SK-N-SH (cell line): ENCODE measurements at places on chromosomes 3 and 15. TPM values are rescaled to one million over a fixed set of nuclear protein-coding genes. Genes with fewer than 3 reads are reported as not detected.

XIRP1 gene
- not detected in 2 replicates for polyA plus RNA-seq

CTXN2 gene
- 0.02 and 0.05 TPM in 2 replicates for polyA plus RNA-seq

ZNF619 gene
- 1.6 and 2.4 TPM in 2 replicates for polyA plus RNA-seq

TM4SF4 gene
- 0.08 and 0.10 TPM in 2 replicates for polyA plus RNA-seq

SPINT1 gene
- polyA plus RNA-seq, result 0.58 and 2.0 TPM in 2 replicates

GRAMD2A gene
- polyA plus RNA-seq, result 0.06 and 0.10 TPM in 2 replicates

TBC1D21 gene
- not detected in 2 replicates for polyA plus RNA-seq

FBXO45 gene
- 3.2 and 4.2 TPM in 2 replicates for polyA plus RNA-seq

SMCO1 gene
- polyA plus RNA-seq, result not detected in 2 replicates

DNA sequence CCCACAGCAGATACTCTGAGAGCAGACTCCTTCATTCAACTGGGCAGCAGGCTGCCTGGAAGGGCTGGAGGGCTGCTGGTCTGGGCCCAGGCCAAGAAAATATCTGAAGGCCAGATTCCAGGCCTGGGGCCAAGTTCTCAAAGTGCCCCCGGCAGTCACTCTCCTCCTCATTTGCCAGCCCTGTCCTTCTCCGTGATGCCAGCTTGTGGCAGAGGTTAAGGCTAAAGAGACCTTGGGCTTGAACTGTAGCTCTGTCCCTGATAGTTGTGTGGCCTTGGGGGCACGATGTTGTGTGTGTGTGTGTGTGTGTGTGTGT, 39.0 kb downstream of the FAM3D start:
- H3K4me1 ChIP-seq, result peaks cover 31% of the 10 kb centered on the region; the same call in 1 of the 2 replicates
- 0 out of 2 replicates have a peak overlapping the region, but pooled peaks have one; percentile 79 for H3K27ac ChIP-seq
- DNase-seq, result peak; percentile 53
- H3K36me3 ChIP-seq, result no peaks in the 10 kb centered on the region
- H3K27me3 ChIP-seq, result no peaks in the 10 kb centered on the region
- no peak overlapping the region for H3K4me3 ChIP-seq

DNA sequence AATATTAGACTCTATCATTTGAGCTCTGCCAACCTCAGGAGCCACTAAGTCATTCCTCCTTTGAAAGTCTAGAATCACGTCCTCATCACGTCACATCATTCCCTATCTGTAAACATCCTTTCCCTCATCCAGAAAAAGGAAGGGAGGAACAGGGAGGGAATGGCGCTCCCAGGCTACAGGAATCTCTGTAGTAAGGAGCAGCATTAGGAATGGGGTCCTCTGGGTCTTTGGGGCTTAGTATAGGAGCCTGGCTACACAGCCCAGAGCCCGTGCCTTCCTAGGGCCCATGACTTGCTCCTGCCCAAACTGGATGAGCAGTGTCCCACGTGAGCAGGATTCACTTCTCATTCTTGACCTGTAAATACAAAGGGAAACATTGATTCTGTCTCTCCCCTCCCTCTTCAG, 1.6 kb downstream of the TAGLN3 start:
- H3K27ac ChIP-seq, result peak overlapping the region; percentile 96
- peaks cover 12% of the 10 kb centered on the region; the same call in 1 of the 2 replicates for H3K4me1 ChIP-seq
- no peaks in the 10 kb centered on the region for H3K36me3 ChIP-seq
- H3K27me3 ChIP-seq, result no peaks in the 10 kb centered on the region
- DNase-seq, result peak; percentile 14

DNA sequence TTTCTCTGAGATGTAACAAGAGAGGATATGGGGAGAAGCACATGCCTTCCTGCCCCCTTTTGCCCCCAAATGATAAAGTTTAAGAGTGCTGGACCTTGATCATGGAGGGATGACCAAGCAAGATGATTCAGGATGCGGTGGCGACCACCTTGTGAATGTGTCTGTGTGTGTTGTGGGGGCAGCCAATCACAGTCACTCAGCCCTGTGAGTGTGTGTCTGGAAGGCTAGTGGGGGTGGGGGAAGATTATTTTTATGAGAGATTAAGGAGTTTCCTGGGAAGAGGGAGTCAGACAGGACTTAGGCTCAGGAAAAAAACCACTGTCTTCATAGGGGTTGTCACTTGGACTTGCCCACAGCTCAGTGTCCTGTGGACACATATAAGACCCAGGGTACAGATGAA, 57.8 kb upstream of the KY start:
- H3K27me3 ChIP-seq, result no peaks in the 10 kb centered on the region
- no peak for DNase-seq
- H3K27ac ChIP-seq, result peak overlapping the region; percentile 55; the same call in 1 of the 2 replicates
- H3K4me1 ChIP-seq, result peaks cover 23% of the 10 kb centered on the region

- H3K27me3 ChIP-seq, result no peaks in the 10 kb centered on the region
- peak overlapping the region; percentile 65 for H3K4me3 ChIP-seq
- H3K4me1 ChIP-seq, result no peaks in the 10 kb centered on the region
- DNase-seq, result peak; percentile 28
- no peak overlapping the region for H3K27ac ChIP-seq
These were observed 955 bp downstream of the CDCP1 start for GRCh38 chr3:45145223-45145622.

- H3K27me3 ChIP-seq, result no peaks in the 10 kb centered on the region
- no peak for DNase-seq
- H3K4me3 ChIP-seq, result no peak overlapping the region
These were observed 25.9 kb downstream of the PTPN23 start for GRCh38 chr3:47406762-47407149.

- DNase-seq, result peak; percentile 77
- H3K27me3 ChIP-seq, result no peaks in the 10 kb centered on the region
- no peaks in the 10 kb centered on the region for H3K36me3 ChIP-seq
- no peak overlapping the region for H3K27ac ChIP-seq
- no peak overlapping the region for H3K4me3 ChIP-seq
- peaks cover 34% of the 10 kb centered on the region; the same call in 1 of the 2 replicates for H3K4me1 ChIP-seq
These were observed 6.3 kb upstream of the ZXDC start for GRCh38 chr3:126481808-126482502.

DNA sequence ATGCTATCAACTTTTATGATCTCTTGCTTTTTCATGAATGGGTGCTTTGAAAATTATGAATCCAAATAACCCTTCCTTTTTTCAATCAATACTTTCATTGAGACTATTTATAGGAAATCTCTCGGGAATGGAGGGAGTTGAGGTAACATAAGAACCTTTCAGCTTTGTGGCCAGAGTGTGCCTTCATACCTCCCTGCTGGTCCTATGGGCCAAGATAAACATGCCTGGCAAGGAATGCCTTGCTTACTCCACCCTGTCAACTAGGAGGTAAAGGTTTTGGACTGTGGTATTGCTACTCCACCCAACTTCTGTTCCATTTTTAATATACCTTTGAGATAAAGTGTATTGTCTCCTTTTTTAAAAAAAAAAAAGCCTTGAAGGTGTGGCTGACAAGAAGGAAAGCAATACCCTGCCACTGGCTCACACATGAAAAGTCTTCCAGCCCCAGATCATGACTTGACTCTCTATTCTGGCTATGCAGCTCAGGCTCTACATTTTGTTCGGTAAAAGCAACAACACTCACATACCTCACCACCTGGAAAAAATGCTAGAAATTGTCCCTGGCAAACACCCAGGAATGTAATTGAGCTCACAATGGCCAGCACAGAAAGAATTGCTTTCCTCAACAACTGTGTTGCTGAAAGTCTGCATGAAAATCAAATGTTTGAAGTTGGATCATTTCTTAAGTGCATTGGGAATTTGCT, 35.8 kb downstream of the COL8A1 start:
- peak overlapping the region; percentile 16; the same call in 1 of the 2 replicates for H3K27ac ChIP-seq
- no peaks in the 10 kb centered on the region for H3K4me1 ChIP-seq
- no peak overlapping the region for H3K4me3 ChIP-seq
- H3K27me3 ChIP-seq, result peaks cover 7% of the 10 kb centered on the region; the same call in 1 of the 2 replicates

DNA sequence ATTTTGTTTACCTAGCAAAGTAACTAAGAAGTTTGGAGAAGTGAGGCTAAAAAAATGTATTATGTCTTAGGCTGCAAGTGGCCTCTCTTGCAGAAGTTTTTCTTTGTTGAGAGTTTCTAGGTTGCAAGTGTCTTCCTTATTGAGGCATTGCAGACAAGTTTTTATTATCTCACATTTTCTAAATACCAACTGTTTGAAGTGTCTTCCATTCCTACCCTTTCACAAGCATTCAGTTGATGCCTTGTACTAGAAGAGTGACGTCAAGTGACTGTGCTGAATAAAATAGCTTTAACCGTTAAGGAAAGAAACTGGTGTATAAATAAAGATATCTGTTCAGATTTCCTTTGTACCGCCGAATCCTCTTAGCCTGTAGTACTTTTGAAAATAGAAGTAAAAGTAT, 123.3 kb downstream of the ALCAM start:
- no peak overlapping the region for H3K4me3 ChIP-seq
- H3K36me3 ChIP-seq, result peaks cover 56% of the 10 kb centered on the region
- no peaks in the 10 kb centered on the region for H3K27me3 ChIP-seq
- no peaks in the 10 kb centered on the region; the same call in 1 of the 2 replicates for H3K4me1 ChIP-seq
- no peak for DNase-seq

GRCh38 chr15:87167706-87168105, 1088.0 kb downstream of the AGBL1 start:
- no peaks in the 10 kb centered on the region for H3K36me3 ChIP-seq
- no peak overlapping the region for H3K27ac ChIP-seq
- no peaks in the 10 kb centered on the region; the same call in 1 of the 2 replicates for H3K4me1 ChIP-seq
- H3K4me3 ChIP-seq, result no peak overlapping the region
- no peaks in the 10 kb centered on the region for H3K27me3 ChIP-seq
- DNase-seq, result no peak

DNA sequence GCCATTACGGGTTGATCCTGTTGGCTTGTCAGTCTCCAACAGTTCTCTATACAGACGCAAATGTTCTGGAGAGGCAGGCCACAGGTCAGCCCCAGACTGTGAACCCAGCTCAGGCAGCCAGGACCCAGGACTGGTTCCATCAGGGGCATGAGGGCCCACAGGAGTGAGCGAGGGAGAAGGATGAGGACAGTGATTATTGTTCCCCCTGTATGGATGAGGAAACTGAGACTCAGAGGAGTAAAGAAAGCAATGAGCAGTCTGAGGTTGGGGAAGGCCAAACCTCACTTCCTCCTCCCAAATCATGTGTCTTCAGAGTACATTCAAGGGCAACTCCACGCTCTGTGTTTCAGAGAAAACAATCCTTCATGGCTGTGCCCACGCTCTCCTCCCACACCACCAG, 121.9 kb downstream of the RPLP1 start:
- no peaks in the 10 kb centered on the region for H3K4me1 ChIP-seq
- H3K4me3 ChIP-seq, result no peak overlapping the region
- no peak overlapping the region for H3K27ac ChIP-seq
- H3K27me3 ChIP-seq, result 0 out of 2 replicates have a peak, but pooled peaks cover 7% of the 10 kb centered on the region
- no peak for DNase-seq

DNA sequence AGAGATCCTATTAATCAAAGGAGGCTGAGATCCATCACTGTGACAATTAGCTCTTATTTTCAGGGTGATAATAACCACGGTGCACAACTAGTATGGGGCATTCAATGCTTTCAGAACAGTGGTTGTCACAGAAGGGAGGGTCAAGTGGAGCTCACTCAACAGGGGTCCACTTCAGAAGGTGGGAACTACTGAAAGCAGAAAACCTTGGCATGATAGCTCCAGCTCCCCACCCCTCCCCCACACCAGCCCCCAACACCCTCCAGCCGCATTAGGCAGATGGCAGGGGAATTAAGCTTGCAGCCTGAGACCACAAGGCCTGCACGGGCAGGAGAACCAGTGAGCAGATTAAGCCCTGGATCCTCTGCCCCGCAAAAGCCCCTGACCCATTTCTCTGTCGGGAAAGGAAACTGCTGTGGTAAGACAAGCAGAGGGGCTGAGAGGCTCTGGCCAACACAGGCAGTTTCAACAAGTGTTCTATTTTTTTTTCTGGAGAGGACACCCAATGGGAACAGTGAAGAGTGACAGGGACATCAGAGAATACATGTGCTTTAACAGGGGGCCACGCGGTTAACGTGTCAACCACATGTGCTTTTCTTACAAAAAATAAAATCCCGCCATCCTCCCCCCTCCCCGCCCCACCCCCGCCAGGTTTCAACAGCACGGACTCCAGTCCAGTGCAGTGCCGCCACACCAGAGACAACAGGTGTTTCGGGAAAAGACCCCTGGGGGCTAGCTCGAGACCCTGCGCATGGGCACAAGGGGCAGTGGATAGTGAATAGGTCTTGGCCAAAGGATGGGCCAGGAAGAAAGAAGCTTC, 997 bp downstream of the FYCO1 start:
- peaks cover 8% of the 10 kb centered on the region for H3K4me1 ChIP-seq
- no peaks in the 10 kb centered on the region for H3K36me3 ChIP-seq
- peak; percentile 59 for DNase-seq

DNA sequence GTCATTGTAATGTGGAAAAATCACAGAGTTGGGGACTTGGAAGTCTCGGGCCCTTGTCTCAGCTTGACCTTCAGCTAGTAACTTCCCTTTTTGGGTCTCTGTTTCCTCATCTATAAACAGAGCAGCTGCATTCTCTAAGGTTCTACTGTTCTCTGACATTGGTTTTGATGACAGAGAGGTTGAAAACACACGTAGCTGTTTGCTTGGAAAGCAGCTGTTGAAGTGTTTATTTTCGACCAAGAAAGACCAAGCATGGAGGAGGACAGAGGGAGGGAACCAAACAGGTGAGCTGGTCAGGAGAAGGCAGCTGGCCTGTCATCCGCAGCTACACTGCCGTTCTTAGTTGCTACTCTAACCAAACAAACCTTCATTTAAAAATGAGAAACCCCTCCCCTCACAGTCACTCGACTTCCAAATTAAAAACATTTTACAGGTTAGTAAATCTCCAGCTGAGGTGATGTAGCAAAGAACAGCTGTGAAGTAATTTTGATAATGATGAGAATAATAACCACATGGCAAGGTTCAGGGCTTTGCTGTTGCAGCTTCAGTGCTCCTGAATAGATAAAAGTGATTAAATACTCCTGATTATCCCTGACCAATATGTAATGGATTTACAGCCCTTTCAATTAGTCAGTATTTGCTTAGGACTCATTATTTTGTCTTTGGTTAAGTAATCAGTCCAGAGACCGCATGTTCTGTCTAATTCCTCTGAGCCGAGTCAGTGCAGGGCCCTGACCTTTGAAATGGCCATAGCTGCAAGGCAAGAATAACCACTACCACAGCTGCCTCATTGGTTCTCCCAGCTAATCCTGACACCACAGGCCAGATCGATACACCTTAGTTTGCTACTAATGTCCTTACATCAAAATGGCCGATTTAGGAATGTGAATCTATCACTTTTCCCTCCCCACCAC, 65.3 kb downstream of the MEIS2 start:
- DNase-seq, result no peak
- no peaks in the 10 kb centered on the region for H3K27me3 ChIP-seq
- no peak overlapping the region for H3K4me3 ChIP-seq
- H3K36me3 ChIP-seq, result peaks cover 87% of the 10 kb centered on the region

GRCh38 chr15:42992626-42993025, 72.0 kb upstream of the TTBK2 start:
- peaks cover 38% of the 10 kb centered on the region for H3K36me3 ChIP-seq
- H3K27me3 ChIP-seq, result no peaks in the 10 kb centered on the region
- H3K4me1 ChIP-seq, result no peaks in the 10 kb centered on the region
- H3K4me3 ChIP-seq, result no peak overlapping the region
- no peak for DNase-seq

GRCh38 chr3:190208196-190208595, 87.5 kb upstream of the P3H2 start:
- H3K27ac ChIP-seq, result no peak overlapping the region
- no peaks in the 10 kb centered on the region for H3K4me1 ChIP-seq
- no peaks in the 10 kb centered on the region; the same call in 1 of the 2 replicates for H3K27me3 ChIP-seq
- H3K4me3 ChIP-seq, result no peak overlapping the region
- H3K36me3 ChIP-seq, result no peaks in the 10 kb centered on the region
